ENCODE measurements at places on chromosomes 2 and 18. TPM values are rescaled to one million over a fixed set of nuclear protein-coding genes. Genes with fewer than 3 reads are reported as not detected.
A peak's percentile ranks its signal among the peaks of the same experiment; 100 is the strongest.

GRCh38 chr2:68806511-68807109 is 64.6 kb downstream of the BMP10 start:
- DNase-seq = peak; percentile 73

DNA sequence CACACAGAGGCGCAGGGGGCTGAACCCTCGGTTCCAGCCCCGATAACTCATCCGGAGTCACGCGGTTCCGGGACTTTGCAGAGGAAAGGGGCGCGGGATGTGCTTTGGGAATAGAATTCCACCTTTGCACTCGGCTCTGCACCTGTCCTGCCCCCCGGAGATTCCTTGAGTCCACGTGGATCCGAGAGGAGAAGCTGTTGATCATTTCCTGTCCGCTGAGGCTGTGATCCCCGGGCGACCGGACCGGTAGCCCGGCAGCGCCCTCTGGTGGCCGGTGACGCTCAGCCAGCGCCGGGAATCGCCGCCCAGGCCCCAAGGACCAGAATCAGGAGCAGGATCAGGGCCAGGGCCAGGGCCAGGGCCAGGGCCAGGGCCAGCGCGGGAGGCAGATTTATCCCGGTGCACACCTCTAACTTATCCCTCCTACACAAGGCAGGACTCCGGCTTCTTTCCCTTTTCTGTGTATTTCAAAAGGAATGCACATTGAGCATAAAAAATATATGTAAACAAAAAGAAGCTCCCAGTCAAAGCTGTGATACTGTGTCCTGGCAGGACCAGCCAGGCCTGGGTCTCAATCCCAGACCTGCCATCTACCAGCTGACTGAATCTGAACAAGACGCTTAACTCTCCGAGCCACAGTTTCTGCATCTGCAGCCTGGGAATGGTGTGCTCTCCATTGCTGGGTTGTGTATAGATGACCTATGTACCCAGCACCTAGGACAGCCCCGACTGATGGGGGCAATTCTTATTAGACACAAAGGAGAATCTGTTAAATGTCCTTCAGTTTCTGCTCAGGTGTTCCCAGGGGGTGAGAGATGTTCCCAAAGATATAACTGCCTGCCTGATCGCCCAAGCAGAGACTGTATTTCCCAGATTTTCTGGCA is 8.5 kb upstream of the SPATA3 start:
- peak; percentile 61 for DNase-seq

DNA sequence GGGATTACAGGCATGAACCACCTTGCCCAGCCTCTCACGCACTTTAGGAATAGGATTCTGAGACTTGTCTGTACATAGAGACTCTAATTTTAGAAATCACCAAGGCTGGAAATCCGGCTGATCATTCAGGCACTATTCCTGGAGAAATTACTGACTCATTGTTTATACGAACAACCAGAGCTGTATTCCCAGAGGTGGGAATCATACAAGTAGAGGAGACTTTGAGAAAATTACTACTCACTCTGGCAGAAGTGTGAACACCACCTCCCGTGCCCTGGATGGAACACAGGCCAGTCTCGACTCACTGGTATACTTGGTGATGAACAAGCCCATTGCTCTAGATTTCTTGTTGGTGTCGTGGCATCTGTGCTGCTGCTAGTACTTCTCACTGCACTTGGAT is 5.8 kb upstream of the ADNP2 start:
- peak; percentile 70 for DNase-seq

KCNK3 gene
- total RNA-seq = under 0.01 TPM

- peak; percentile 91 for DNase-seq
These were observed 180.1 kb upstream of the OSR1 start for GRCh38 chr2:19538411-19538963.

C2orf78 gene
- total RNA-seq = not detected

GRCh38 chr2:64086347-64087082 is 57.7 kb downstream of the PELI1 start:
- DNase-seq = no peak

DNA sequence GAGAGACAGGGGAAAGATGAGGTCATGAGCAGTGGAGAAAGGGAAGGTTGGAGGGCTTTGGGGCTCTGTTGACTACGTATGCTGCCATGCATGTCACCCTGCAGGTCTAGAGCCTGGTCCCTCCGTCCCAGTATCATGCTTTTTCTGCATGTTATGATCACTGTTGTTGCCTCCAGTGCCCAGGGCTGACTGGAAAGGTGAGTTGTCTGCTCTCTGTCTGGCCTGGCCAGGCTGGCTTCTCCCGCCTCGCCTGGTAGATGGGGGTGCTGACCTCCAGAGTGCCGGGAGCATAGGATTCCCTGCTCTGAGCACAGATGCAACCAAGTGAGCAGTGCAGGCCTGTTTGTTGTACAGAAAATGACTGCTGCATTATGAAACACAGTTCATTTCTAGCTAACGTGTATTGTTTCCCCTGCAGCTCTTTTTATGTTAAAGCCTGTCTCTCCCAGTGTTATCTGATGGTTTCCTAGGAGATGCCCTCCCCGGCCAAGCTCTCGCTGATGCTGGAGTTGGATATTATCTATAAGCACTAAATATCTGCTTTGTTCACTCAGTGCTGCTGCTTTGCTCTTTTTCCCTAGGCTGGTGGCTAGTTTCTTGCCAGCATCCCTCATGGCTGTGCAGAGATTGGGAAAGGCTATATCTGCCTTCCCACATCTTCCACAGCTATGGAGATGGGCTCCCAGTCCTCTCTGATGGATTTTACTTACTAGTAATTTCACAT is 158.2 kb downstream of the TDRD15 start:
- no peak for DNase-seq

GRCh38 chr2:152613235-152613634 is 104.0 kb downstream of the PRPF40A start:
- DNase-seq = no peak

- no peak for DNase-seq
These were observed 18.1 kb upstream of the ROCK1 start for GRCh38 chr18:21129566-21130216.

DNA sequence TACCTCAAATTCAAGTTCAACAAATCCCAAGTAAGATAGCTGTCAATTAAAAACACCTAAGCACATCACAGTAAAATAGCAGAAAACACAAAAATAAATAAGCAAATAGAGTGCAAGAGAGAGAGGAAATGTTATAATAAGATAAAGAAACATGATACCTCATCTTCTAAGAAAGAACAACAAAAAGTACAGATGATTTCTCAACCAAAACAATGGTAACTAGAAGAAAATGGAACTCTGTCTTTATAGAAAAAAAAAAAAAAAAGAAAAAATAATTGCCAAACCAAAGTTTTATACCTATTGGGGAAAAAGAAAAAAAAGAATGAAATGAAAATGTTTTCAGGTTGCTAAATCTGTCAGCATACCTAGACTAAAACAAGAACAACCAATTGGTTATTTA is 1253.5 kb upstream of the CDH2 start:
- no peak for DNase-seq

DNA sequence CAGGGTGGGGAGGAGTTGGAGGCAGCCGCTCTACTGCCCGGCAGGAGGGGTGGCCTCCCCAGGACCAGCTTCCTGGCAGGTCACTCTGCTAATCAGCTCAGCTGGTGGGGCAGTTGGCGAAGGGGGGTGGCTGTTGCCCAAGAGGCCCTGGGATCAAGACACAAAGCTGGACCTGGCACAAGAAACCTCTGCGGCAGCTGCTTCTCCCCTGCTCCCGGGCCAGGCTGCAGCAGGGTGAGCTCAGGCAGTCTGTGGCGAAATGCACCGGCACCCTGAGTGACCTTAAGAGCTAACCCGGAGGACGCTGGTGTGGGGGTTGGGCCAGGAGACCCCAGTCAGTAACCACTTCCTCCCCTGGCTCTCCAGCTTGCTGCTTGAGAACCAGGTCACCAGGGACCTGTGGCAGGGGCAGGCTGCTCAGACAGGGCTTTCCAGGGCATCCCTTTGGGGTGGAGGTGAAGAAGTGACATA is 31.1 kb downstream of the TOGARAM2 start:
- peak; percentile 65 for DNase-seq

ALK gene
- total RNA-seq = not detected

ARHGEF33 gene
- total RNA-seq = 0.43 TPM

DNA sequence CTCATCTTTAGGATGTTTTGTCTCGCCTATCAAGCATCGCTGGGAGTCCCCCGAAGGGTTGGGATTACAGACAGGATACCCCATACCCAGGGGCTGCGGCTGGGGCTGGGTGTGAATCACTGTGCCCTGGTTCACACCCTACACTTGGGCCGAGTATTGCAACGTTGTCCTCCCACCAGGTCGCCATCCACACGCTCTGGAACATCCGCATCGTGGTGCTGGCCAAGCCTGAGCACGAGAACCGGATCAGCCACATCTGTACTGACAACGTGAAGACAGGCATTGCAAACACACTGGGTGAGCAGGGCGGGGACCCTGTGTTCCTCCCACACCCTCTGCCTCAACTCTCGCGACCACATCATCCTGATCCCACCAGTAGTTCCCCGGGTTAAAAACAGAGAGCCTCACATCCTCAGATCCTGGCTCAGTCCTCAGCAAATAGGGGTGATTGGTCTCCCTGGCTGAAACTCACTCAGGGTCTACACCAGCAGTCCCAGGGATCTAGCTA is 87.3 kb upstream of the ATG16L1 start:
- DNase-seq = no peak

- no peak for DNase-seq
These were observed 82.0 kb downstream of the TMEM17 start for GRCh38 chr2:62423883-62424458.

- no peak for DNase-seq
These were observed 4.2 kb upstream of the B4GALT6 start for GRCh38 chr18:31688606-31689005.

TGFBRAP1 gene
- 29.4 TPM for total RNA-seq

GRCh38 chr2:46847726-46848412 is 67.7 kb downstream of the MCFD2 start:
- DNase-seq = peak; percentile 90

CNGA3 gene
- total RNA-seq = not detected

DNA sequence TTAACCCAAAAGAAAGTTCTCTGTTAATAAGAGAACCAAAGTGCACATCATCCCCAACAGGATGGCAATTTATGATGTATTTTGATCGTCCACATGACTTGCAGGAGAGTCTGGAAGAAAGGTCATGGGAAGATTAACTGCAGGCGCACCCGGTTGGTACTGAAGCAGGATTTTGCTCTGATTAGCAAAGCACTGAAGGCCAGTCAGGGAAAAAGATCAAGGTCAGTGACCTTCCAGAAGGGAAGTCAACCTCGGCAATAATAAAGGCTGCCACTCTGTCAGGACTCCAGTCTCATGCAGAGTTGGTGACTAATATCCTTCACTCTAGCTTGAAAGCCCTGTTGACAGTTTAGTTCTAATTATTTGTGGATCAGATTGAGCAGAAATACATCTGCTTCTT is 432.7 kb upstream of the RAB12 start:
- peak; percentile 28 for DNase-seq

DNA sequence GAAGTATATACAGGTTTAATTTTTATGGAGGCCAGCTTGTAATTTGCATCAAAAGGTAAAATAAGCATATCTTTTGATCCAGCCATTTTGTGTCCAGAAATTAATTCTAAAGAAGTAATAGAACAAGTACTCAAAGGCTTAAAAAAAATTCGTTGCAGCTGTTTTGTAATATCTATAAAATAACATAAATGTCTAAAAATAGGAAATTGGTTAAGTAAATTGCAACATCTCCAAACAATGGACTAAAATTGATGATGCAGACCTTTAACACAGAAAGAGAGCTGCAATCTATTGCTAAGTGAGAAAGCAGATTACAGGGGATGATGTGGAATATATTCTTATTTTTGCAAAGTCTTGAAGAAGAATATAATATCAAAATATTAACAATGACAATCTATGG is 19.4 kb downstream of the AAK1 start:
- DNase-seq = no peak

TWSG1 gene
- 118 TPM for total RNA-seq

DNA sequence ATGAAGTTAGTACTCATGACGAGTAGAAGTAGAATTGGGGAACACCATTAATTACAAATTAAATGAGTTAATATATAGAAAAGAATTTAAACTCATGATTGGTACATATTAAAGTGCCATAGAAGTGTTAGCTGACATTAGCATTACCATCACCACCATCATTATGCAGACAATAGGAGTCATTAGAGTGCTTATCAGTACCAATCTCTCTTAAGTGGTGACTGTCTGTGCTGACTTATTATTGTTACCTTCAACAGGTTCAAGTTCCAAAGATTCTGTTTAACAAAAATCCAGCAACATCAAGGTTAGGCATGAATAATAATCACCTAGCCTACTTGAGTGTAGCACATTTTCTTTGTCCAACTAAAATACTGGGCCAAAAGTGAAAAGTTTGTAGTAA is 108.8 kb upstream of the MAPRE2 start:
- no peak for DNase-seq

DQX1 gene
- not detected for total RNA-seq

DNA sequence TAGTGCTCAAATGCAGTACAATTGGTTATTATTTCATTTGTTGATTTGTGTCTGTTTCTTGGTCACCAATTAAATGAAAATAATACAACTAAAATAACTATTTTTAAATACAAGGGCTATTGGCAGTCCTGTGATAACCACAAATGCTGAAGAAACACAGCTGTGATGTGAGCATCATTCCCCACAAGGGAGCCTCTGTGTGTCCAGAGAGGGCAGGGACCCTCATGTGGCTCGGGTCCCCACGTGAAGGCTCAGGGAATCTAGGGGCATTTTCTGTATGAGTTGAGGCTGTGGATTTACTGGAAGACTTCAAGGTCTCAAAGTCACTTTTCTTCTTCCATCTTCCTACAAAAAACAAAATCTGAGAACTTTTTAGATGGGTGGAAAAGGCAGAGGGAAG is 316.1 kb upstream of the RAB12 start:
- DNase-seq = no peak

DNA sequence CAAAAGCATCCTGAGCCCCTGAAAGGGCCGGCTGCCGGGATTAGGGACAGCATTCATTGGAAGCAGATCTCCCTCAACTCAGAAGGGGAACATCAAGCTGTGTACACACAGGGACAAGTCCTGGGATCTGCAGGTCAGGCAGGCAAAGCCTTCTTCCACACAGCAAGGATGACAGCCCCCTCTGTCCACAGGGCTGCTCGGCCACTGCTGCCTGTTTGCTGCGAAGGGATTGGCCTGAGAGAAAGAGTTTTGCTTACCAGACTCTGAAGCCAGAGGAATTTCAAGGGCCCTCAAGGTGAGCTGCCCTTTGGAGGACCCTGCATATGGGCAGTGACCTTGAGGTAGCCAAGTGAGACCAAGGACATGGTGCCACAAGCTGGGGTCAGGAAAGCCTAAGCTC is 11.1 kb downstream of the ZBTB7C start:
- no peak for DNase-seq

GRCh38 chr2:142044197-142044596 is 86.6 kb downstream of the LRP1B start:
- no peak for DNase-seq

- DNase-seq = no peak
These were observed 41.4 kb upstream of the TNP1 start for GRCh38 chr2:216901273-216901672.

GRCh38 chr2:102678442-102678841 is 59.1 kb downstream of the SLC9A2 start:
- DNase-seq = no peak

RAD51AP2 gene
- under 0.01 TPM for total RNA-seq

- DNase-seq = no peak
These were observed 950.6 kb upstream of the LRATD1 start for GRCh38 chr2:13681936-13682335.

- peak; percentile 53 for DNase-seq
These were observed 32.2 kb upstream of the ST3GAL5 start for GRCh38 chr2:85920810-85921545.

GRCh38 chr2:225841314-225841713 is 441.8 kb downstream of the NYAP2 start:
- DNase-seq = peak; percentile 59
